Activated naive CD4-positive, alpha-beta T cell treated with anti-CD3 and anti-CD28 coated beads, Interleukin-2, amount 50 U/mL, for 16 hours (primary cell): ENCODE measurements at places on chromosomes 11 and 22.

DNA sequence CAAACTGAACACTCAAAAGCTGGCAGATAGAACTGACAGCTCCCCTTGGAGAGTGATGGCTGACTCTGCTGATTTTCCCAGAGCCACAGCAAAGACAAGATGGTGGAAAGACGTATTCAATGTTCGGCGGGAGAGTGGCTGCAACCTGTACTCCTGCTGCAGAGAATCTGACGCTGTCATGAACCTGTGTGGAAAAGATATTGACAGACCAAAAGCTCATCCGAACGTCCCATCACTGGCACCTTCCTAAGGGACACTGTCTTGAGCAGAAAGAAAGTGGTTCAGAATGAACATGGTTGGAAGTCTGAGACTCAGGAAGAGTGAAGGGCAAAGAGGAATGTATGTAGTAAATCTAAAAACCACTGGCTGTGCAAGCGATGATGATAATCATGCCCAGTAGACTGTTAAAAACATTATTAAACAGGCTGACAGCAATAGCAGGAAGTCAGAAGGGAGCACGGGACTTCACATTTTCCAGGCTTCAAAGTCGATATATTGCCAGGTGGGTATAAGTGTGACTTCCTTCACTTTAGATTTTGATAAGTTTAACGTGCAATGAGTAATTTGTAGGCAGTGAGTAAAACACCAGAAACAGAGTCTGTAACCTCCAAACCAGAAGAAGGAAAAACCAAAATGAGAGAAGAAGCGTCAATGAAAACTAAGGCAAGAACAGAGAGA is 6.2 kb upstream of the IL17REL start:
- DNase-seq = peak; percentile 33

- DNase-seq = no peak
Observed at GRCh38 chr22:26404851-26405421, 24.1 kb upstream of the ASPHD2 start.

- no peak for DNase-seq
Observed at GRCh38 chr11:57778318-57779037, 16.9 kb downstream of the CTNND1 start.

GRCh38 chr11:124174001-124174583 is 9.1 kb upstream of the OR10D3 start:
- DNase-seq = no peak

GRCh38 chr22:19396934-19397733 is 34.4 kb downstream of the HIRA start:
- DNase-seq = no peak

- DNase-seq = no peak
Observed at GRCh38 chr22:33823552-33823951, 96.7 kb downstream of the LARGE1 start.

- no peak for DNase-seq
Observed at GRCh38 chr11:109034339-109034696, 369.4 kb downstream of the DDX10 start.
